Muscle of leg (tissue), 16 donors: ENCODE measurements at places on chromosomes 12 and 14. TPM values are rescaled to one million over a fixed set of nuclear protein-coding genes. Genes with fewer than 3 reads are reported as not detected.

DNA sequence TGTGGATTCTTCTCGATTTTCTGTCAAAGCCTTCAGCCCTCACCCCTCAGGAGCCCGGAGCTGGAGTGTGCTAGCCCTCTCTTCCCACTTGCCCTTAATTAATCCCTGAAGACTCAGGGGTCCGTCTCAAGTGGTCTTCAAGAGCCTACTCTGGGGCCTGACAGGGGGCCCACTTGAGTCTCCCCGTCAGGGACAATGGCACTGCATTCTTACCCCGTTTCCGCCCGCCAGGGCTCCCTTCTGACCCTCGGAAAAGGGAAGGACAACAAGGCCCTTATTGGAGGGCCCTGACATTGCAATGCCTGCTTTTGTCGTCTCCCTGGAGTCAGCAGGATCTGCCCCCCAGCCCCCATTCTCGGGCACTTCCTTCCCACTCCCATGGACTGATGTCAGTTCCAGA lies 34.4 kb downstream of the TBX3 start:
- no peak for DNase-seq
- H3K4me3 ChIP-seq = no peak overlapping the region
- no peaks in the 10 kb centered on the region for H3K4me1 ChIP-seq
- no peak overlapping the region for H3K27ac ChIP-seq
- no peaks in the 10 kb centered on the region for H3K36me3 ChIP-seq

DNA sequence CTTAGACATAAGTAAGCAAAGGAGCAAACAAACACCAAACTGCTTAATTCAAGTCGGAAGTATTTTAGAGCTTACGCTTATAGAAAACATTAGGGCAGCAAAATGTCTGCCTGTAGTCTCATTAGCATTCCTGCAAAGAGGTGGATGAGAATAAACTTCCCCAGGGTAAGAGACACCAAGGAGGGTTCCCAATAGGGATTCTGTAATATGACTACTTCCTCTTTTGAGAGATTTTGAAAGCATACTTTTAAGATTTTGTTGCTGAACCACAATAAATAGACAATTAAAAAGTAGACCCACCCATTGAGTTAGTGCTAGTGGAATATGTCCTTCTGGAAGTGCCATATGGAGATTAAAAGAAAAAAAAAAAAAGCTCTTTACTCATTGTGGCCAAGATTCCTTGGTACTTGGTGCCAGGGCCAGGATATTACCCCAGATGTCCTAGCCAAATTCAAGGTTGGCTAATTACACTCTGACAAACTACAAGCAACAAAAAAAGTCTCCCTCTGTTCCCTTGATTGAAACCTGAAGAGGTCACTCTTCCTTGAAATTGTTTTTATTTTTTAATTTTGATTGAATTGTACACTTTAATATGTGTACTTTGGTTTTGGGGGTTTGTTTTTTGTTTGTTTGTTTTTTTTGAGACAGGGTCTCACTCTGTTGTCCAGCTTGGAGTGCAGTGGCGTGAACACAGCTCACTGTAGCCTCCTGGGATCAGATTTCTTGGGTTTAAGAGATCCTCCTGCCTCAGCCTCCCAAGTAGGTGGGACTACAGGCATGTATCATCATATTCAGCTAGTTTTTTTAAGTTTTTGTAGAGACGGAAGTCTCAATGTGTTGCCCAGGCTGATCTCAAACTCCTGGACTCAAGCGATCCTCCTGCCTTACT lies 8.7 kb downstream of the CLIP1 start:
- no peaks in the 10 kb centered on the region for H3K27me3 ChIP-seq
- H3K27ac ChIP-seq = no peak overlapping the region
- no peak overlapping the region for H3K4me3 ChIP-seq
- H3K36me3 ChIP-seq = no peaks in the 10 kb centered on the region

- H3K27me3 ChIP-seq = no peaks in the 10 kb centered on the region
- H3K27ac ChIP-seq = no peak overlapping the region
- no peaks in the 10 kb centered on the region for H3K36me3 ChIP-seq
- DNase-seq = no peak
Measured at GRCh38 chr12:78628491-78629100, 236.0 kb upstream of the SYT1 start.

- H3K27me3 ChIP-seq = no peaks in the 10 kb centered on the region
- DNase-seq = no peak
- H3K4me3 ChIP-seq = no peak overlapping the region
- H3K4me1 ChIP-seq = no peaks in the 10 kb centered on the region
- no peaks in the 10 kb centered on the region for H3K36me3 ChIP-seq
Measured at GRCh38 chr12:26740991-26741390, 92.0 kb downstream of the ITPR2 start.

- DNase-seq = no peak
- no peaks in the 10 kb centered on the region for H3K27me3 ChIP-seq
- H3K27ac ChIP-seq = no peak overlapping the region
- H3K4me1 ChIP-seq = peaks cover 52% of the 10 kb centered on the region
- H3K36me3 ChIP-seq = peaks cover 19% of the 10 kb centered on the region
Measured at GRCh38 chr14:95507701-95508103, 8.7 kb downstream of the SYNE3 start.

GRCh38 chr12:76449583-76449982 lies 101.4 kb upstream of the BBS10 start:
- H3K4me1 ChIP-seq = no peaks in the 10 kb centered on the region
- H3K4me3 ChIP-seq = no peak overlapping the region
- DNase-seq = peak; percentile 22
- no peaks in the 10 kb centered on the region for H3K27me3 ChIP-seq

The LMNTD1 gene
- total RNA-seq = 0.18 TPM

- peaks cover 17% of the 10 kb centered on the region for H3K4me1 ChIP-seq
- no peak overlapping the region for H3K27ac ChIP-seq
- no peak overlapping the region for H3K4me3 ChIP-seq
- H3K36me3 ChIP-seq = no peaks in the 10 kb centered on the region
Measured at GRCh38 chr14:61226015-61226654, 55.0 kb downstream of the TMEM30B start.

The CLEC7A gene
- total RNA-seq = 1.2 TPM

DNA sequence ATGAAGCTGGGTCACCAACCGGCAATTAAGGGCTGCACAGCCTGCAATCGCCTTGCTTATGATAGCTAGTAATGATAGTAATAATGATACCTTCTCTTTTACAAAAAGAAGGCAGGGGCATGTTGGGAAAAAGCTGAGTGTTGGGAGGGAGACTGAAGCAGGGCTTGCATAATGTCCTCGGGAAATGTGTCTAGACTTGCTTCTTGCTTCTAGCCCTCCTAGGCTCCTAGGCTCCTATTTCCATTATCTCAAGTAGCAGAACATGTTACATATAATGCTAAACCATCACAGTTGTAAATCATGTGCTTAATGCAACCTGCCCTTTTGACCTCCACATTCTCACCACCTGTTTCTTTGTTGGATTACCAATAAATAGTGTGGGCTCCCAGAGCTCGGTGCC lies 18.7 kb downstream of the RERGL start:
- no peak for DNase-seq
- H3K4me3 ChIP-seq = no peak overlapping the region
- H3K4me1 ChIP-seq = no peaks in the 10 kb centered on the region
- no peak overlapping the region for H3K27ac ChIP-seq
